Fibroblast of skin of back (primary cell): ENCODE measurements at places on chromosomes 7 and 10.

- peak; percentile 20 for DNase-seq
These were observed 47.7 kb downstream of the DLD start for GRCh38 chr7:107938456-107939250.

GRCh38 chr7:48088559-48089045 lies 463 bp upstream of the UPP1 start:
- DNase-seq, result peak; percentile 94

DNA sequence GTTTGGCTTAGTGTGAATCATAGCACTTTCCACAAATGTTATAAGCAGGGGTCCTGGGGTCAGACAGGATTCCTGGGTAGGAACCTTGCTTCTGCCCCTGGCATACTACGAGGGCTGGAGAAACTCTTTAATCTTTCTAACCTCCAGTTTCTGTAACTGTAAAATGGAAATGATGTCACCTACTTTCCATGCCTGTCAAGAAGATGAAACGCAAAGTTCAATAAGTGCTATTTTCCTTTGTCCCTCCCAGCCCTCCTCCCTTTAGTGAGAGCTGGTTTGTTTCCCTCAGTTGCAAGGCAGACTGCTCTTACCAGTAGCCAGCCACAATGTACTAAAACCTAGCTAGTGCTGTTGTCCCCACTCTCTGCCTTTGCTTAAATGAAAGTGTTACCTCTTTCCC lies 117.1 kb upstream of the HPS1 start:
- DNase-seq, result no peak

- DNase-seq, result no peak
These were observed 84.2 kb upstream of the FAM133B start for GRCh38 chr7:92674379-92674778.

DNA sequence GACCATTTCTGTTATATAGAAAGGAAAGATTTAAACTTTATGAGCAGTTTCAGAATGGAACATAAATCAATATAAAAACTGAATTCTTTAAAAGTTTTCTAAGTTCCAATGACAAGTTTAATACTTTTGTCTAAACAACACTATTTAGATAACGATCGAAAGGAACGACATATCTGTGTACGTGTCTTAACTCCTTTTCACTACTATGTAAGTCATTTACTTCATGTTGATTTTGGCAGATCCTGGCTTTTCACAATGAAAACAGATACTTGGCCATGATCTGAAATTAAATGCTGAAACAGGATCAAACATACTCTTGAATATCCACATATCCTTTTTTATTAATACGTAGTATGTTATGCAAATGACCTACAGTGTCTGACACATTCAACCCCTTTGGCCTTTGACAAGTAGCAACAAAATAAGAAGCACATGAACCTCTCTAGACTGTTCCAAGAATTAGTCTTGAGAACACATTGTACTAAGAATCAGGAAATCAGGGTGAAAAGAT lies 41.9 kb downstream of the RNLS start:
- no peak for DNase-seq

GRCh38 chr7:133550811-133551210 lies 297.9 kb downstream of the EXOC4 start:
- DNase-seq, result no peak

DNA sequence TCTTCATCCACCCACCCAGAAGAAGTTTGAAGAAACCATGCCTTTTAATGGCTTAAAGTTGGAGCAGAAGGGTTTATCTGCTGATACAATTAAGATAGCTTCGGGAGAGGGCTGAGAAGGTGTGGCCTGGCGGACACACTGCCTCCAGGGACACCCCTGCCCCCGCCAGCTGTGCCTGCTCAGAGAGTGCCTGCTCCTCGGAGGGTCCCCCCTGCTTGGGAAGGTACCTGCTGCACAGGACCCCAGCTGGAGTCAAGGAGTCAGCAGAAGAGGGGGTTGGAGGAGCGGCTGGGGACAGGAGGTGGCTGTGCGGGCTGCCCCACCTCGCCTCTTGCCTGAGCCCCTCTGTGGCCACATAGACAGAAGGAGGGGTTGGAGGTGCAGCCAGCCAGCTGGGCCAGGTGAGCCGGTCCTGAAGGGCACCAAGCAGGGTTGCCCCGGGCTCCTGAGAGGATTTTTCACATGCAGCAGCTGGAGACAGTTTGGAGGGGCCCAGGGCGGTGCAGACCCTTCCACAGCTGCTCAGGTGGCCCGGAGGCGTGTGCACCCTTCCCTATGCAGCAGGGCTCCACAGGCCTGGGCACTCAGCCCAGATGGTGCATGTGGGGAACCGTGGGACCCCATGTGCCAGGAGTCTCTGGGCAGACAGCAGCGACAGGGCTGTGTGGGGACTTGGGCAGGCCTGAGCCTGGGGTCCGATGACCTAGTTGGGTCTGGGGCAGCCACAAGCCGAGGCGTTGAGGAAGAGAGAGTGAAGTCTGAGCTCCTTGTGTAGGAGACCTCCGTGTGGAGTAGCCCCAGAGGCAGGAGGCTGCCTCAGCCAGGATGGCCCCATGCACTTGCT lies 118.9 kb downstream of the INPP5A start:
- no peak for DNase-seq

- no peak for DNase-seq
These were observed 21.0 kb downstream of the ANKRD30A start for GRCh38 chr10:37146443-37146842.
